ENCODE measurements at places on chromosomes 7 and 10. TPM values are rescaled to one million over a fixed set of nuclear protein-coding genes. Genes with fewer than 3 reads are reported as not detected.

Gene MEIG1
- total RNA-seq: 1.6 TPM

DNA sequence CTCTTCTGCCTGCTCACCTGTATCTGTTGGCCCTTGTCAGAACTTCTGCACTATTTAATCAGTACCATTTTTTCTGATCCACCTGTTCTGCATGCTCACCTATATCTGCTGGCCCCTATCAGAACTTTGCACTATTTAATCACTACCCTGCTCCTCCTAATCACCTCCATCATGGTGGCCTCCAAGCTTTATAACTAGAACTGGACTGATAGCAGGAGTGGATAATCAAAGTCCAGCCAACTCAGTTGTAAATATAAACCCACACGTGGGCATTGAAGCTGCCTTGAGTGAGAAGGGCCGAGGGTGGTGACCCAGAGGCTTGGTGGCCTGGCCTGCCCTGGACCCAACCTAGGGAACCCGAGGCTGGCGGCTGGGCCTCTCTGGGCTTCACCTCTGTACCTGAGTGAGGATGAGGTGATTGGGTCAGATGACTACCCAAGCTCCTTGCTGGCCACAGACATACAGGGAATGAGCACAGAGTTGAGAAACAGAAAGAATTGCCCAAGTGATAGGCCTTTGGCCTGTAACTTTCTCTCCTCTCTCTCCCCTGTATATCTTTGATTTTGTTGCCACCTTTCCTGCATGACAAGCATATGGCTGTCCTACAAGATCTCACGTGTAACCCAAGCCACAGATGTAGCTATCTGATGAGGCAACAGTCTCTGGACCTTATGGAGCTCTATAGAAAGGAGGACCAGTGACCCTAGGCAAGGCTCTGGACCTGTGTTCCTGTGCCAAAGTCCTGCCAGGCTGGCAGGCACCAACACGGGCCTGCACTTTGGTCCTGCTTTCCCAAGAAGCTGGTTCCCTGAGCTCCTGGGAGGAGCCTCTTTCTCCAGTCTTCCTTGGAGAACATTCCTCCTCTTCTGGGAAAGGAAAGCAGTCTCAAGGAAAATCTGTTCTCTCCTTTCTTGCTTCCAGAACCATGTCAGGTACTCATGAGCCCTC is 23.4 kb upstream of the FAM3C start:
- no peaks in the 10 kb centered on the region for H3K4me1 ChIP-seq
- no peaks in the 10 kb centered on the region for H3K36me3 ChIP-seq
- H3K4me3 ChIP-seq: no peak overlapping the region
- DNase-seq: no peak

GRCh38 chr10:89588671-89589070 is 53.3 kb upstream of the SLC16A12 start:
- DNase-seq: no peak
- H3K4me3 ChIP-seq: no peak overlapping the region
- peaks cover 48% of the 10 kb centered on the region for H3K36me3 ChIP-seq
- no peak overlapping the region for H3K27ac ChIP-seq
- peaks cover 16% of the 10 kb centered on the region for H3K4me1 ChIP-seq
- H3K27me3 ChIP-seq: no peaks in the 10 kb centered on the region

- DNase-seq: no peak
- no peaks in the 10 kb centered on the region for H3K36me3 ChIP-seq
- H3K4me1 ChIP-seq: no peaks in the 10 kb centered on the region
- H3K27me3 ChIP-seq: no peaks in the 10 kb centered on the region
- no peak overlapping the region for H3K4me3 ChIP-seq
Measured at GRCh38 chr7:14954035-14954434, 51.5 kb upstream of the DGKB start.

DNA sequence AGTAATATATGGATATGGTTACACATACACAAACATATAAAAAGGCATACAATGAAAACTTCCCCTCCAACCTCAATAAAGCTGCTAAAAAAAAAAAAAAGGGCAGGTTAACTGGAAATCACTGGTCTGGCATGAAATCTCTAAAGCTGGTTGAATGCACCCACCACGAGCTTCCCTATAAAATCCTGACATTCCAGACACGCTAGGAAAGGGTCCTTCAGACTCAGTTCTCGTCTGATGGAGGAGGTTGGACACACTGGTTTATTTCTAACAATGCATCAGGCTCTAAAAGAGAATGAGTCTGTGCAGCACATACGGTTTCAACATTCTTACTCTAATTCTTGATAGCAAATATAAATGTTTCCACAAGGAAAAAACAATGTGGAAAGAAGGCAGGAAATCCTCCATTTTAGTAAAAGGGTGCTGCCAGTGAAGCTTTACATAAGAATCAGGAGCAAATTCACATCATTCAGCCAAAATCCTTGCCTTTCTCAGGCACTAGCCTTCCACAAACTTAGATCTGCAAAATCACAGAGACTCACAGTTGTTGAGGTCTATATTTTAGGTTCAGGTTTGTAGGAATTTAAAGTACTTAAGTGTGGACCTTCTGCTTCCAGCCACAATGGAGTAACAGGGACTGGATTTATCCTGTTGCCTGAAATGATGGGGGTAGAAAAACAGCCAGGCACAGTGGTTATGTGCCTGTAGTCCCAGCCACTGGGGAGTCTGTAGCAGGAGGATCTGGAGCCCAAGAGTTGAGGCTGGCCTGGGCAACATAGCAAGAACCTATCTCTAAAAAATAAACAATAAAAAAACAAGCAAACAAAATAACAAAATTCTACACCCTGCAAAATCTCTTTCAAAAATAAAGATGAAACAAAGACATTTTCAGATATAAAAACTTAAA is 73.5 kb downstream of the CYTH3 start:
- H3K36me3 ChIP-seq: no peaks in the 10 kb centered on the region
- H3K4me1 ChIP-seq: peaks cover 28% of the 10 kb centered on the region
- DNase-seq: no peak
- H3K27ac ChIP-seq: no peak overlapping the region
- H3K4me3 ChIP-seq: no peak overlapping the region

- DNase-seq: no peak
- H3K36me3 ChIP-seq: peaks cover 3% of the 10 kb centered on the region
- H3K27ac ChIP-seq: no peak overlapping the region
- no peaks in the 10 kb centered on the region for H3K27me3 ChIP-seq
Measured at GRCh38 chr7:132240821-132241422, 335.3 kb downstream of the PLXNA4 start.

- H3K27me3 ChIP-seq: peaks cover 33% of the 10 kb centered on the region
- DNase-seq: no peak
- H3K4me1 ChIP-seq: no peaks in the 10 kb centered on the region
- H3K4me3 ChIP-seq: no peak overlapping the region
- peaks cover 5% of the 10 kb centered on the region for H3K36me3 ChIP-seq
- no peak overlapping the region for H3K27ac ChIP-seq
Measured at GRCh38 chr7:158345731-158346130, 241.9 kb downstream of the PTPRN2 start.

Gene CHCHD2
- total RNA-seq: 330 TPM

Gene CALHM1
- total RNA-seq: not detected

GRCh38 chr10:63752318-63752717 is 231.1 kb downstream of the REEP3 start:
- no peak overlapping the region for H3K4me3 ChIP-seq
- H3K27me3 ChIP-seq: peaks cover 5% of the 10 kb centered on the region
- no peak overlapping the region for H3K27ac ChIP-seq
- H3K4me1 ChIP-seq: no peaks in the 10 kb centered on the region
- H3K36me3 ChIP-seq: no peaks in the 10 kb centered on the region
- no peak for DNase-seq

DNA sequence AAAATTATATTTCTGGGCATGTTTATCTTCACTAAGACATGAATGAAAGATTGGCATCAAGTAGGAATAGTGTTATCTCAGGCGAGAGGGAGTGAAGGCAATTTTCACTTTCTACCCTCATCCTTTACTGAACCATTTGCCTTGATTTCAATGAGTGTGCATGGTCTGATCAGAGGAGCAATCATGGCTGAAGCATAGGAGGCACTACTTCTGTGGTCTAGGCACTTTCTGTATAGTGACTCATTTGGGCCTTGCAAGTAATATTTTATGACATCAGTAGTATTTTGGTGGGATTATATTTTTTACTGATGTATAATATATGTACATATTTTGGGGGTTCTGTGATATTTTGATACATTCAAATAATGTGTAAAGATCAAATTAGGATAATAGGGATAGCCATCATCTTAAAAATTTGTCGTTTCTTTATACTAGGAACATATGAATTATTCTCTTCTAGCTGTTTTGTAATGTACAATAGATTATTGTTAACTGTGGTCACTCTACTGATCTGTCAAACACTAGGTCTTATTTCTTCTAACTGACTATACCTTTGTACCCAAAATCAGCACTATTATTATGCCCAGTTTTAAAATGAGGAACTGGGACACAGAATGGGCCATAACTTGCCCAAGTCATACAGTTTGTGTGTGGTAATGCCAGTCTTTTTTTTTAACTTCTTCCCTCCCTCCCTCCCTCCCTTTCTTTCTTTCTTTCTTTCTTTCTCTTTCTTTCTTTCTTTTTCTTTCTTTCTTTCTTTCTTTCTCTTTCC is 101.9 kb downstream of the RAB11FIP2 start:
- no peak overlapping the region for H3K27ac ChIP-seq
- H3K36me3 ChIP-seq: no peaks in the 10 kb centered on the region
- DNase-seq: no peak
- H3K27me3 ChIP-seq: no peaks in the 10 kb centered on the region
- H3K4me1 ChIP-seq: no peaks in the 10 kb centered on the region

GRCh38 chr7:134766779-134767519 is 12.5 kb upstream of the CALD1 start:
- no peaks in the 10 kb centered on the region for H3K27me3 ChIP-seq

DNA sequence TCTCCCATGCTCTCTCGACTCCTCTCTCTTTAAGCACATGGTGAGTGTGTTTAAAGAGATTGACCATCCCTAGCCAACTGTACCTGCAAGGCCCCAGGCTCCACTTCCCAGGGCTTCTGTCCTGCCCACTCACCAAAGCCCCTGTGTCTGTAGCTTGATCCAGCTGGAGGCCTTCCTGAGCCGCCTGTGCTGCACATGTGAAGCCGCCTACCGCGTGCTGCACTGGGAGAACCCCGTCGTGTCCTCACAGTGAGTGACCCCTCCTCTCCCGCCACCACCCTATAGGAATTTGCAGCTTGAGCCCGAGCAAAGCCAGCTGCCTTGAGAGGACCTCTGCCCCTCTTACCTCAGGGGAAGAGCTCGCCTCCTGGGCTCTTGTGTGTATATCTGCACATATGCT is 11.2 kb downstream of the ZFYVE27 start:
- no peak overlapping the region for H3K4me3 ChIP-seq
- no peaks in the 10 kb centered on the region for H3K27me3 ChIP-seq
- no peaks in the 10 kb centered on the region for H3K4me1 ChIP-seq
- no peak for DNase-seq

GRCh38 chr10:118753331-118754228 is 1.2 kb downstream of the CACUL1 start:
- peak overlapping the region; percentile 97 for H3K4me3 ChIP-seq
- peak overlapping the region; percentile 99 for H3K27ac ChIP-seq
- peaks cover 6% of the 10 kb centered on the region for H3K27me3 ChIP-seq
- peaks cover 2% of the 10 kb centered on the region for H3K36me3 ChIP-seq

DNA sequence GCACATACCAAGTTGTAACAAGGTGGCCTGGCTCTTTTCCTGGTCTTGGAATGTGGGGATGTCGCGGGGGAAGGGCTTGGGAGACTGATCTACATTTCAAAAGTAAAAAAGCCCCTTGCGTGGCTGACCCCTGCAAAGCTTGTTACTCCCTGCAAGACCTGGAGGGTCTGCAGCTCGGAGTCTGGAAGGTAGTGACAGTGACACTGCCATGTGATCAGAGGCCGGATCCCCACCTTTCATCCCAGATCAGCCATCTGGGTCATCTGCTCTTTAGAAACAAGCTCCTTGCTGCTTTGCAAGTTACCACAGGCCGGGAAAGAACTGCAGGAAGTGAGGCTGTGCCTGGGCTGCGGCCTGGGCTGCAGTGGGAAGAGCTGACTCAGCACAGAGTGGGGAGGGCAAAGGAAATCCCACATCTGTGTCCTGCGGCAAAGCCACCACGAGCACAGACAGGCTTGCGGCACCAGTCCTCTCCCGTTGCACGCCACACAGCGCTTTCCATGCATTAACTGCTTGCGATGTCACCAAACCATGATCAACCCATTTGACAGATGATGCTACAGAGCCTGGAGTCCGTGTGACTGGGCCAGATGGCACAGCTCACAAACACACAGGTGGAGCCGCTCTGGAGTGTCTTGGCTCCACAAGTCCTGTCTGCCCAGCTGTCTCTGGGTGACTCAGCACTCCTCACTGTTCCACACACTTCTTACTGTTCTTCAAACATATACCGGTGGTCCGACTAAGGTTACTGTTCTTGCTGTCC is 97.7 kb downstream of the SH3PXD2A start:
- H3K36me3 ChIP-seq: peaks cover 3% of the 10 kb centered on the region
- no peak overlapping the region for H3K4me3 ChIP-seq
- H3K27ac ChIP-seq: peak overlapping the region; percentile 85
- no peak for DNase-seq
- peaks cover 36% of the 10 kb centered on the region for H3K4me1 ChIP-seq

GRCh38 chr10:38159004-38159403 is 64.9 kb downstream of the ZNF37A start:
- no peak overlapping the region for H3K4me3 ChIP-seq
- no peaks in the 10 kb centered on the region for H3K4me1 ChIP-seq
- no peak overlapping the region for H3K27ac ChIP-seq
- H3K27me3 ChIP-seq: no peaks in the 10 kb centered on the region
- peaks cover 7% of the 10 kb centered on the region for H3K36me3 ChIP-seq

GRCh38 chr10:100146875-100147650 is 38.8 kb downstream of the ERLIN1 start:
- H3K4me3 ChIP-seq: no peak overlapping the region
- DNase-seq: no peak
- H3K27me3 ChIP-seq: no peaks in the 10 kb centered on the region
- no peaks in the 10 kb centered on the region for H3K4me1 ChIP-seq
- H3K27ac ChIP-seq: no peak overlapping the region

Gene SUN3
- not detected for total RNA-seq

DNA sequence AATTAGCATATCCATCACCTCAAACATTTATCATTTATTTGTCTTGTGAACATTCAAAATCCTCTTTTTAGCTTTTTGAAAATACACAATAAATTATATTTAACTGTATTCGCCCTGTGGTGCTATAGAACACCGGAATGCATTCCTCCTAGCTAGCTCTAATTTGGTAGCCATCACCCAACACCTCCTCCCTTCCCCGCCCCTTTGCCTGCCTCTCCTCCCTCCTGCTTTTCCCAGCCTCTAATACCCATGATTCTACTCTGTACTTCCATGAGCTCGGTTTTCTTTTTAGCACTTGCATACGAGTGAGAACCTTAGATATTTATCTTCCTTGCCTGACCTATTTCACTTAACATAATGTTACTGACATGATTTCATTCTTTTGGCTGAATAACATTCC is 80.1 kb downstream of the ANKRD26 start:
- H3K4me3 ChIP-seq: no peak overlapping the region
- H3K4me1 ChIP-seq: peaks cover 20% of the 10 kb centered on the region
- no peaks in the 10 kb centered on the region for H3K27me3 ChIP-seq
- H3K27ac ChIP-seq: no peak overlapping the region

Gene HTR7
- 0.09 TPM for total RNA-seq

Gene PNLIPRP2
- total RNA-seq: not detected

Gene GHRHR
- 0.84 TPM for total RNA-seq

All from neural crest cell (in vitro differentiated cells).